ENCODE measurements at places on chromosomes 5 and 9. TPM values are rescaled to one million over a fixed set of nuclear protein-coding genes. Genes with fewer than 3 reads are reported as not detected.

SPATA6L gene
- total RNA-seq: not detected

SELENOP gene
- 5.3 TPM for total RNA-seq

MYMK gene
- not detected for total RNA-seq

CDO1 gene
- total RNA-seq: not detected

PCDH12 gene
- 0.07 TPM for total RNA-seq

HAPLN1 gene
- total RNA-seq: 35.6 TPM

DNA sequence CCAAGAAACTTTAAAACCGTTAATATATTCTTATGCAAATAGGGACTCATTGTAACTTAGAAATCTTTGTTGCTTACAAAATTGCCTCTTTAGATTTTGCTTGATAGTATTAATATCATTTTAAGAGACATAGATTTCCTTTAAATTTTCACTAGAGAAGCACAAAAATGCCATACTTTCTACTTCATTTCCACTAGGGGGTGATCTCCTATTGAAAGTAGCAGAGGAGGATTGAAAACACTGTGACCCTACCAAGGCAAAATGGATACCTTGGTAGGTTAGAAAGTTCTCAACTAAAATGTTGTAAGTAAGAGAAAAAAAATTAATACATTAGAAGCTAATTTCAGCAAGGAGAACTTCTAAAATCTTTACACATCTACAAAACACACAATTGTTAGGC is 204.9 kb downstream of the CHSY3 start:
- DNase-seq: peak; percentile 32

DNA sequence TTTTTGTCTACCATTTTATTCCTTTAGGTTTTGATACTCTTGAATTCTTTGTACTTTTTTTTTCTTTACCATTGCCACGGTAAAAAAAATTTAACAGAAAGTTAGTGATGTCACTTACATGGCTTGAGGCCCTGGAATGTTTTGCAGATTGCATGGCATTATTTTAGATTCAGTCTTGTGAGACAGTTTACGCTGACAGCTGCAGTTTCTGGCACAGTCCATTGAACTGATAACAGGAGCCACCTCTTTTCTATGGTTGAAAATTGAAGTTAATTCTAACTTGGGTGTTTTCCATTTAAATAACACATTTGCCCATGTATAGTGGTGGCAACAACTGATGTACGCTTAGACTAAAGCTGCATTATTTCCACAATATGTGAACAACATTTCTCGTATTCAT is 1028.5 kb downstream of the CDH18 start:
- no peak for DNase-seq

DNA sequence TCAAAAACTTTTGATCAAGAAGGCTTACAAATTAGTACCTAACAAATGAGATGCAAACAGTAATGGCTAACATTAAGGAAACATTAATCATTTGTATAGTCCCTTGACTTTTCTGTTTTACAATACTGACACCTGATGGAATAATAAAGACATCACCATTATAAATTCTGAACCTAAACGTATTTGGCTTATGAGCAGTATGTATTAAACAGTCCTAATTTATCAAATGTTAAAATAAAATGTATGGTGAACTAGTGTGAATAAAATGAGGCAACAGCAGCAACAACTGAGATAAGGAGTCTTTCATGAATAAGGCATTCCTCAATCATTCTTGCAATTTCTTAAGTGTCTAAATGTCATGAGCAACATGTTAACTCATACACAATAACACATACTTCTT is 6.0 kb downstream of the PUM3 start:
- DNase-seq: no peak

- DNase-seq: no peak
These were observed 1.1 kb upstream of the SPIN1 start for GRCh38 chr9:88387036-88387551.

DNA sequence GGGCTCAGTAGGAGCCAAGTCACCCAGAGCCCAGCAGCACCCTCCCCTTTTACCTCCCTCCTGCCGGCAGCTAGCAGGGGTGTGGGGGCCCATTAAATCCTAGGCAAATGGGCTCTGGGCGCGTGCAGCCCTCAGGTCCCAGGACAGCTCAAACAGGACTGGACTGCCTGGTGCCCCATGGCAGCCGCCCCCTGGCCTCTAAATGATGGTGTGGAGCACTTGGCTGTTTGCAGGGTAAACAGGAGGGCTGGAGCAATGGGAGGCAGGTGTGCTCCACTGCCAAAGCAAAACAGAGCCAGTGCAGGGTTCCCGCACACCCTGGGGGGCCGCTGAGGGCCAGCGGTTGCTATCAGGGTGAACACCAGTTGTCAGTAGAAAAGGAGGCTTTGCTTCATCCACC is 55.9 kb upstream of the C5orf58 start:
- no peak for DNase-seq

DNA sequence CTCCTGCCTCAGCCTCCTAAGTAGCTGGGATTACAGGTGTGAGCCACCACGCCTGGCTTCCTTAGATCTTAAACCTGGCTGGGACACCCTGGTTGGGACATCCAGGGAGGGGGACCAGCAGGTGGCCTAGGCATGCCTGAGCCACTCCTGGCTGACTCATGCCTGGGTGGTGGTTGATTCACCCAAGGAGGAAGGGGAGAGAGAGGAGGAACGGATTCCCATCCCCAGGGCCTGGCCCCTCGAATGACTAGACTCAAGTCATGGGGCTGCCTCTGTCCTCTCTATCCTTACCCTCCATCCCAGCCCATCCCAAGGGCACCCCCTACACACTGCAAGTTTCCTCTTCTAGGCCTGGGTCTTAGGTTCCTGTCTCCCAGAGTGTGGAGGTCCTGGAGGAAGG is 12.7 kb downstream of the EEIG1 start:
- DNase-seq: peak; percentile 96

DNA sequence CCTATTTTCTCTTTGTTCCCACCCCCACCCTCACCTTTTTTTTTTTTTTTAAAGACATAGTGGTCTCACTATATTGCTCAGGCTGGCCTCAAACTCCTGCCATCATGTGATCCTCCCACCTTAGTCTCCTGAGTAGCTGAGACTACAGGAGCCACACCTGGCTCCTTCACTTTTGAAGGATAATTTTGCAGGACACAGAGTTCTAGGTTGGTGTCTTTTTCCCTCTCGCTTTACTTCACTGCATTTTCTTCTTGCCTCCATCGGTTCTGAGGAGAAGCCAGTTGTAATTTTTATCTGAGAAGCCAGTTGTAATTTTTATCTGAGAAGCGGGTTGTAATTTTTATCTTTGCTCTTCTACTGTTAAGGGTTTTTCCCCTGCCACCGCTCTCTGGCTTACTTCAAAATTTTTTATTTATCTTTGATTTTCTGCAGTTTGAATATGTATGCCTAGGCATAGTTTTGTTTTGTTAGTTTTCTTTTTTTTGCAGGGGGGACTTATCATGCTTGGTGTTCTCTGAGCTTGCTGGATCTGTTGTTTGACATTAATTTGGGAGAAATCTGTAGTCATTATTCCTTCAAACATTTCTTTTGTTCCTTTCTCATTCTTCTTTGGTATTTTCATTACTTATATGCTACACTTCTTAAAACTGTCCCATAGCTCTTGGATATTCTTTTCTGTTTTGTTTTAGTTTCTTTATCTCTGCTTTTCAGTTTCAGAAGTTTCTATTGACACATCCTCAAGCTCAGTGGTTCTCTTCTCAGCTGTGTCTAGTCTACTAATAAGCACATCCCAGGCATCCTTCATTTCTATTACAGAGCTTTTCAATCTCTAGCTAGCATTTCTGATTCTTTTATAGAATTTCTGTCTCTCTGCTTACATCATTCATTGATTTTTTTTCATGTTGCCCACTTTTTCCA is 148.2 kb upstream of the CHD1 start:
- DNase-seq: no peak

DNA sequence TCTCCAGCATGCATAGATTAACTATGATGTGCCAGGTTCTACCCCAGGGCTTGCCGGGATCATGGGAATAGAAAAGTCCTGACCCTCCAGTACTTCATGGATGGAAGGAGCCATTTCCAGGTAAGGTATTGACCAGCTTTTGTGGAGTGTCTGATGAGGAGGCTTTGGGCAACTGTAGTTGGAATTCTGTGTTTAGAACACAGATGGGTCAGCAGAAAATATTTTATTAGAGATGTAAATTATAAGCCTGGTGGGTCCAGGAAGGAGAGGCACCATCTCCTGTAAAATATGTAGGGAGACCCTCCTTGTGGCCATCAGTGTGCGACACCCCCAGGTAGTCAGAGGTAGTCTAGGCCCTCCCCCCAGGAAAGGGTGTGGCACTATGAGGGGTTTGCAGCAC is 156.2 kb downstream of the IRX1 start:
- no peak for DNase-seq

DNA sequence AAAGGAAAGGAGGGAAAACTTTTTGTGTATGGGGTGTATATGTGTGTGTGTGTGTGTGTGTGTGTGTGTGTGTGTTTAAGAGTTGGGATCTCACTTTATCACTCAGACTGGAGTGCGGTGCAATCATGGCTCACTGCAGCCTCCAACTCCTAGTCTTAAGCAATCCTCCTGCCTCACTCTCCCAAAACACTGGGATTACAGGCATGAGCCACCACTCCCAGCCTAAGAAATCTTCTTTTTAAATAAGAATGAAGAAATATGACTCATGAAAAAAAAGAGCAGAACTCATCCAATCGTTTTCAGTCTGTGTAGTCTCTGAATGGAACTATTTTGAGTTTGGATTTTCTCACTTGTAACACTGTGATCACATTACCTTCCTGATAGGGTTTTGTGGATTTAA is 601.5 kb downstream of the ACTL7B start:
- DNase-seq: no peak

- no peak for DNase-seq
These were observed 207.0 kb upstream of the ACO1 start for GRCh38 chr9:32177396-32177795.

DNA sequence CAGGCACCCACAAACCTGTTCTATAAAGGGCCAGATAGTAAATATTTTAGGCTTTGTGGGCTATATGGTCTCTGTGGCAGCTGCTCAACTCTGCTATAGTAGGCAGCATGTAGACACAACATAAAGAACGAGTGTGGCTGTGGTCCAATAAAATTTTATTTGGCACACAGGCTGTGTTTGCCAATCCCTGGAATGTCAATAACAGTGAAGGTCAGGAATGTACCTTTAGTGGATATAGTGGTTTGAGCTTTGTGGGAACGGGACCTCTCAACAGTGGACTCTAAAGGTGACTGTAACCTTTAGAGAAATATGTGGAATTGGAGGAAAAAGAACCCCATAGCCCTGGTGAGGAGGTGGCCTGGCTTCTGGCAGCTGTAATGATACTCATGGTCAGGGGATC is 145.2 kb downstream of the MAST4 start:
- no peak for DNase-seq

DNA sequence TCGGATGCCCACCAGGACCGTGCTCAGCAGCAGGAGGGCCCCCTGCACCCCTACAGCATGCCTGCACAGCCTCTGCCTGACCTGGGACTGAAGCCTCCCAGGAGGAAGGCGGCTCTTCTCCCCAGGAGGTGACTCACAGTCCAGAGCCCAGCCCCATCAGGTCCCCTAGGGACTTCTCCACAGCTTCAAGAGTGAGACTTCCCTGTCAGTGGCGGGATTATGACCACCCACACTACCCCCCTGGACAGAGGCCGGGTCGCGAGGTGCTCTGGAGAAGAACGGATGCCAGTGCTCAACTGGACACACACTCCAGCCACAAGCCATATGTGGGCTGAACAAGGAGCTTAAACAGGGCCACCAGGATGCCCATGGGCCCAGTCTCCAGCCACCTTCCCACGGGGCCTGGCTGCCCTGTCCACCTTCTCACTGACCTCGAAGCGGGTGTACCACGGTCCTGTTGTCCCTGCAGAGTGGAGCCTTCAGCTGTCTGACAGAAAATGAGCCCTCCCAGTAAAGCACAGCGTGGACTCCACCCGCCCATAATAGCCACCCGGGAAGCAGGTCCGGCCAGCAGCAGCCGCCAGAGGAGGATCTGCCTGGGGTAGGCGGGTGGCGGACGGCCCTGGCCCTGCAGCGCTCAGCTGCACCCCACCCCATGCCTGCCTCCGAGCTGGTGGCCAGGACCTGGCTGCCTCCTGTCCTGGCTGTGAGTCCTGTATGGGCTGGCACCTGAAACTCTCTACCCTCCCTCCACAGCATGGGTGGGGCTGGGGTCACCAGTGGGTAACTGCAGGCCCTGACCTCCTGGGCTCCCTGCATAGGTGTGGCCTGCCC is 54.7 kb downstream of the SEMA4D start:
- peak; percentile 70 for DNase-seq

DNA sequence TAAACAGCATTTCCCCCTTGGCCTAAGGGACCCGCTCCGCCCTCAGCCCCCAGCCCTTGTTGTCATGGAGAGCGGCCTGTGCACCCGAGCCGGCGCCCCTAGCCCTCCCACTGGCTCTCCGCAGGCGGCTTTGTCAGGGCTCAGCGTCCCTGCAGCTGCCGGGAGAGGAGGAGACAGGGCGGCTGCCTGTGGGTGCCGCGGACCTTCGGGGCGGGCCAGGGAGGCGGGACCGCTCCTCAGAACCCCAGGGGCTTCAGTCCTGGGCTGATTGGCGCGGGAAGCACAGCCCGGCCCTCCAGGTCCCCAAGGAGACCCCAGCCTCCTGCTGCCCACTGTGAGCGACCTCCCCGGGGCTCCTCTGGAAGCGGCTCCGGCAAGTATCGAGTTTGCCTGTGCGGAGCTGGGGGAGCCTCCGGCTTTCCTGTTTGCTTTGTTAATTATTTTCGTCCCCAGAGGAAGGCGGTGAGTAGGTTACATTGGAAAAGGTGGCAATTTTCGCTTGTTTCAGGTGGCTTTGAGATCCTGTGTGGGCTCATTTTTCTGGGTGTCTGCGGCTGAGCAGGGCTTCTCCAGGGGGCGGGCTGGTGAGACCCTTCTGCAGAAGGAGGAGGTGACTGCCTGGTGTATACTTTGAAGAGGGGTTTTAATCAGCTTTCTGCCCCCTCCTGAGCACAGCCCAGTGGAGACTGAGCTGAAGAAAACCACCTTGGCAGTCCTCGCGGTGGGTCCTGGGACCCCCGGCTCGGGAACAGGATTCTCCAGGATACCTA is at the start of gene FGD3:
FGD3 (plus strand) TSS at position 256 of the 770 bp plus-strand sequence. CDS start 28,734 bp downstream, outside the sequence.
- DNase-seq: no peak

- peak; percentile 97 for DNase-seq
These were observed 111.7 kb upstream of the MSX2 start for GRCh38 chr5:174612686-174613085.

GRCh38 chr5:119395080-119395836 is 39.4 kb downstream of the TNFAIP8 start:
- no peak for DNase-seq
